ENCODE measurements at places on chromosomes 4 and X.

GRCh38 chrX:120725874-120726273, 96.0 kb upstream of the C1GALT1C1 start:
- no peak for DNase-seq

GRCh38 chrX:56366901-56367300, 134.7 kb downstream of the KLF8 start:
- DNase-seq: no peak

- peak; percentile 68 for DNase-seq
Measured at GRCh38 chrX:11423362-11423818, 130.2 kb downstream of the AMELX start.

DNA sequence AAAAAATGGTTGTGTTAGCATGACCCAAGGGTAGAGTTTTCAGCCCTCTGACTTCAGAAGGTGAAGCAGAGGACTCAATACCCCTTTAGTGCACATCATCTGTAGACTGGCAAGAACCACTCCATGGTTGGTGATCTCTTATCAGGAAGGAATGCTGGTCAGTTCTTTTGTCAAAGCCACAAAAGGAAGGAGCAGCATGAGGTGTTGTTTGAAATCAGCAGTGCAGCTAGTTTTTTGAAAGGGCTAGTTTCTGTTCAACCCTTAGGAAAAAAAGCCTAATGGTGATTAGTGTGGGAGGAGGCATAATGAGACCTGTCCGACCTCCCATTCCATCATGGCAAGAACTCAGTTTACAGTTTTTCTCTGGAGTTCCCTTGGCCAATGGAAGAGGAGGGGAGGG, 362.0 kb upstream of the CT83 start:
- no peak for DNase-seq

DNA sequence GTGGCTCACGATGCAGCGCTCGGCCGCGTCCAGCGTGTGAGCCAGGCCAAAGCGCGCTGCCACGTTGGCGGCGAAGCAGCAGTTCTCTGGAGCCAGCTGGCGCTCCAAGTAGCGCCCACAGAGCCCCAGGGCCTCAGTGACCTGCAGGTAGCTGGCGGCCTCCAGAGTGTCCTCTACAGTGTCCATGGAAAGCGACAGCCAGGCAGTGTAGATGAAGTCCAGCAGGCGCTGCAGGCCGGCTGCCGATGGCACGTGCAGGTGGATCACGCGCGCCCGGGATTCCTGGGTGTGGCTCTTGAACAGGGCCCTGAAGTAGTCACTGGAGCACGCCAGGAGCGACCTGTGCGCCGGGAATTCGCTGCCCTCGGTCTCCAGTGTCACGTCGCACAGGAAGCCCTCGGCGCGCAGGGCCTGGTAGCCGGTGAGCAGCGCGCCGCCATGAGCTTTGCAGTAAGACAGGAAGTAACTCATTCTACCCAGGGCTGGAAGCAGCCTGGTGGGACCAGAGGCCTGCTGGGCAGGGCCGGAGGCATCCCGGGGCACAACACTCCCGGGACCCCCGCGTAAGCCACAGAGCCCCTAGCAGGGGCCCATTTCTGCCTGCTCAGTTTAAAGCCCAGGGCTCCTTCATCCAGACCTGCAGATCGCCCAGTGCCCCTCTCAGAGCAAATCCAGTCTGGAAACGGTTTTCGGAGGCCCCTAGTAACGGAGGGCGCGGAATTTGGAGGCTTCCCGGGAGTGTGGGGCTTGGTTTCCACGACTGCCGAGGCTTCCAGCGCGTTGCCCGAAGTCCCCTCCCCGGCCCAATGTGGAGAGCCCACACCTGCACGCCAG, 595 bp downstream of the KLHL34 start:
- no peak for DNase-seq

DNA sequence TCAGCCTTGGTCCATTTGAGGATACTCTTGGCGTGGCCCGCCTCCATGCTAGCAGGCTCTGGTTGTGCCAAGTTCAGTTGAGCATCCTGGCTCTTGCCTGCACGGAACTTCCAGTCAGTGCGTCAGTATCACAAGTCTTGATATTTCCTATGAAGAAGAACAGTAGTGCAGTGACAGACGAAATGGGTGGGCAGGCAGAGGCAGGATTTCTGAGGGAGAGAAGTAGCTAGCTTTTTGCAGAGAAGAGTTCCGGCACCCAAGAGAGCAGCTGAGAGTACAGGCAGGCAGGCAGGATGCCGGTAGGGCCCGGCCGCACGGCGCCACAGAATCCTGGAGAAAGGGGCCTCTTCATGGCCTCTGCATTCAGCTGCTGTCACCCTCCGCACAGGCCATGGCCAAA, 56.1 kb upstream of the MSANTD1 start:
- no peak for DNase-seq

DNA sequence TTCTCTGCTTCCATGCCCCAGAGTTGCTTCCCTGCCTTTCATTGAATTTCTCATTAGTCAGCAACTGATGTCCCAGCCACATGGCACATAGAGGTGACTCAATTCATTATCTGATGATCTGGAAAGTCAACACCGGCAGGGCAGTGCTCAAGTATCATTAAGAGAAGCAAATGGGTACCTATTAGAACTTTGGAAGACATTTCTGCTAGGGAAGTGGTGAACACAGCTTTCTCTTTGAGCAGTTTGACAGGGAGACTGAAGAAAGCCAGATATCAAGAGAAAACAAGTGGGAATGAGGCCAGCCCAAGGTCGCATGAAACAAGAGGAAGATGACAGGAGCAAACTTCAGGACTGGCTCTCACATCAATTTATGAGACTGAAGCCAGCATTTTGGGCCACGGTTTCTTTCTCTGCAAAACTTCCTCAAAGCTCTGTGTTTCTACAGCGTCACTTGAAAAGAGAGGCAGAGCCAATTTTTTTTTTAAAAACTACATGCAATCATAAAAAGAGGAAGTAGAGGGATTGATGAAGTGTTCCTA, 108.3 kb upstream of the RPS6KA3 start:
- DNase-seq: peak; percentile 15

DNA sequence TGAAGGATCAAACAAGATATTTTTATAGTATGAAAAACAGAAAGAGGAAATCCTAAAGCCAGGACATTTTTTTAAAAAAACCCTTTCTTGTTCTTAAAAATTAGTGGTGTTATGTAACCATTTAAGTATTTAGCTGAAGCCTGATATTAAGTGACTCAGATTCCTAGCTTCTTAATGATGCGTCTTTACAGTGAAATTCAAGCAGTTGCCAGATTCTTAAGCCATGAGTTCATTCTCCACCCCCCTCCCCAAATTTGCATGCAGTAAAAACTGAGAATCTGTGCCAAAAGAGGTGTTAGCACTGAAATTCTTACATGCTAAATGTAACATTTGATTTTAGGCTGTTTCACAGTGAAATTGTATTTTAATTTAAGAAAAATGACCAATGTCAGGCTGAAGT, 180.8 kb downstream of the RAPGEF2 start:
- DNase-seq: peak; percentile 88

GRCh38 chr4:173289353-173289727, 44.8 kb downstream of the HMGB2 start:
- peak; percentile 56 for DNase-seq

DNA sequence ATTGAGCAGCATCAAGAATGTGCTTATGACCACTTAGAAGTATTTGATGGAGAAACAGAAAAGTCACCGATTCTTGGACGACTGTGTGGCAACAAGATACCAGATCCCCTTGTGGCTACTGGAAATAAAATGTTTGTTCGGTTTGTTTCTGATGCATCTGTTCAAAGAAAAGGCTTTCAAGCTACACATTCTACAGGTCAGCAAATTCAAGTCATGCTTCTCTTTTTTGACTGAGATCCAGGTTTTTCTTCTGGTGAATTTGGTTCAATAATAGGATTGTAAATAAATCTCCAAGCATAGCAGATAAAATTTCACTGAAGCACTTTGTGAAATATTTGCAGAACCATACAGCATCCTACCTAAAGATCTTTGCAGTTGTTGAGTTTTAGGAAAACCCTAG, 218.1 kb downstream of the TLL1 start:
- no peak for DNase-seq

GRCh38 chr4:184669251-184669650, 19.7 kb downstream of the PRIMPOL start:
- DNase-seq: no peak

DNA sequence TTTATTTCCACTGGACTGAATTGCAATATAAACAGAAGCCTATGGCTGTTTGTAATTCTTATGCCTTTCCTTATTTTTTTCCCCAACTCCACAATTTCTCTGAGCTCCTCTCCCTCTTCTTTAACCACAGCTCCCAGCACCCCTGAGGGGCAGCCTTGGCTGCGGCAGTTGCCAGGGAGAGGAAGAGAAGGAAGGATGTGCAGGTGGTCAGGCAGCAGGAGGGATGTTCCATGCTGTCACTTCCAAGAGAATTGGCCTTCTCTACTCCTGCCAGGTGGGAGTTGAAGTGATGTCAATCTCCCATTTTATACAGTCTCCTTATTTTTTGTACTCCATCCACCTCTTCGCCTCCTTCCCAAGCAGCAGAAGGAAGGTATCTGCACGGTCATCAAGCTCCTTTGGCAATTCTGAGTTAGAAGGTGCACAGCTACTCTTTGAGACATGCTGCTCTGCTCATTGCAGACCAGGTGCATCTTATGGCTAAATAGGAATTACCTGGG, 343.3 kb upstream of the RPS6KA3 start:
- no peak for DNase-seq

GRCh38 chrX:70033348-70034051, 16.2 kb downstream of the AWAT2 start:
- DNase-seq: peak; percentile 40

- no peak for DNase-seq
Measured at GRCh38 chrX:39507034-39507433, 590.7 kb downstream of the BCOR start.

GRCh38 chr4:161829591-161829990, 334.2 kb downstream of the FSTL5 start:
- no peak for DNase-seq

- no peak for DNase-seq
Measured at GRCh38 chr4:176676901-176677300, 115.8 kb downstream of the VEGFC start.

DNA sequence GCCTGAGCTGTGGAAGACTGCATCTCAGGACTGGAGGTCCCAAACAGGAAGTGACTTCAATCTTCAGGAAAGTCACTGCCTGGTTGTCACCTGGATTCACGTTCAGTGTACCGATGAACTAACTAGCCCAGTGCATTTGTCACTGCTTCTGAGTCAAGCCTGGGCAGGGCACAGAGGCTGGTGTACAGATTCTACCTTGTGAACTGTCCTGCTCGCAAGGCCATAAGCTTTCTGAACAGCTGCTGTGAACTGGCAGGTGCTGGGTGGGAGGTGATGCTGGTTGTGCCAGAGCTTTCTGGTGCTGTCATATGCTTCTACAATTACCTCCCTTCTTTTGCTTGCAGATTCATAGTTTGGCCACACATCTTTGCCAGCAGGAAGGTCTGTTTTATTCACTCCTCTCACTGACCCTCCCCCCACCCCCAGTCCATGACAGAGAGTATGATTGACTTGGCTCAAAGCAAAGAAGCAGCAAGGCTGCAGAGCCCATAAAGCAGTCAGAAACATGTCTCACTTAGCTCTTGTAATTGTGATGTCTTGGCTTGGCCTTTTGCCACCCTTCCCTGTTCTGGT, 40.5 kb downstream of the ZCCHC12 start:
- no peak for DNase-seq

GRCh38 chr4:124423160-124423559, 289.4 kb downstream of the ANKRD50 start:
- DNase-seq: peak; percentile 43

DNA sequence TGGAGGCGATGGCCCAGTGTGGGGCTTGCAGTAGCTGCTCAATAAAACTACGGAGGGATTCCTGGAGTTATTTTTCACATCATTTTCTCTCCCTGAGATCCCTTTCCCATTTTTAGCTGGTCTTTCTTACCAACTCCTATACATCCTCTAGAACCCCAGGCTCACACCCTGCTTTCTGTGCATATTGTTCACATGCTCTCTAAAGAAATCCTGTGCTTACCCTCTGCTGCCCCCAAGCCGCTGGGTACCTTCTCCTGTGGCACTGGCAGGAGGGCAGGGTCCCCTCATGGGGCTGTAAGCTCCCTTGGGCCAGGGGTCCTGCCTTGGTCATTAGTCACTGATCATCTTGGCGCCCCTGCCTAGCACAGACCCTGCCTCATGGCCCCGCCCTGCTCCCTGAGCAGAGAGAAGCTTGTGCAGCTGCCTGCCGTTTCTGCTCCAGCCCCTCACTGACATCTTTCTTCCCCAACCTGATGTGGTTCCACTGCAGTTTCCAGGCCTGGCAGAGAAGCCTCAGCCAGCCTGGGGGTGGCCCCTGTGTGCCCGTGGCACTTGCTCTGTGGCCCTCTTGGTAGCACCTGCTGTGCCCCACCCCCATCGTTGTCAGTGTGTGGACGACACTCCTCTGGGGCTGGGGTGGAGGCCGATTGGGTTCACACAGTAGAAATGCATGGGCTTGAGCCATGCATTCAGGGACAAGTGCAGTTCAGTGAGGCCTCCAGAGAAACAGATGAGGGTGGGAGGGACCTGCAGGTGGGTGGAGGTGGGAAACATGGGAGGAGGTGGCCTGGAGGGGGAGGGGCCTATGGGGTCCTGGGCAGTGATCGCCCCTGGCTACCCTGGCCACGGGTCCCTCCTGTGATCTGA, 69.5 kb downstream of the WFS1 start:
- DNase-seq: no peak

GRCh38 chr4:6892190-6892908, 17.3 kb upstream of the TBC1D14 start:
- peak; percentile 57 for DNase-seq

DNA sequence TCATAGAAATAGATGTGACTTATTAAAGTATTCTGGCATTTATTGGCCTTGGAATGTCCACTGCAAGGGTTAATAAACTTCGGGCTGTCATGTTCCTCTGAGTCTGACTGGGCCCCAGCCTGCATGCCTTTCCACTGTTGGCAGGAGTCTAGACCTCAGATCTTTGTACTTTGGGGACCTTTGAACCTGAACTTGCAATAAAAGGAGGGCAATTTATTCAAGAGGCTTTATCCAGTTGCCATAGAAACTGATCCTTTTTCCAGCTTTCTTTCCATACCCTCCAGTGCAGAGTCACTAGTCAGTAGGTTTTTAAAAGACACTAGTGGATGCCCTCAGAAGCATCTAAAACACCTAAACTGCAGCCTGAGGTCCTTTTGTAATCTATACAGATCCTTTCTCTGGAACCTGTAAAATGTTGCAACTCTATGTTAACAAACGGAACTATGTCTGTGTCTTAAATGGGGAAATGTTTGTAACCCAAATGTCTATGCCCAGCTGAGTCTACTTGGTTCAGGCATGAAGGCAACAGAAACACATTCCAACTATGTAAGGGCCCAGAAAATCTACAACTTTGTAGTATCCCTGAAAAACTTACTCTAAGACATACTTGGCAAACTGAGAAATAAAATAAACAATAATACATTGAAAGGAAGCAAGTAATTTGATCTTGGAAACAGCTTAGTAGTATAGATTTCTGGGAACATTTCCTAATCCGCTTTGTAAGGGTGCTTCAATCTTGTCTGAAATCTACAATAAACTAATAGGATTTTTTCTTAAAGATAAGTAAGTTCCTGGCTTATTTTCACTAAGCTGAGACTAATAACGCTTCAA, 41.5 kb downstream of the SOWAHB start:
- DNase-seq: peak; percentile 58

Measured in fibroblast of the aortic adventitia (primary cell).